ENCODE measurements at places on chromosomes 13 and 19.

- H3K27ac ChIP-seq, result no peak overlapping the region
- peaks cover 17% of the 10 kb centered on the region for H3K4me1 ChIP-seq
- no peaks in the 10 kb centered on the region for H3K27me3 ChIP-seq
- no peak for DNase-seq
- H3K4me3 ChIP-seq, result peak overlapping the region; percentile 87
- H3K36me3 ChIP-seq, result peaks cover 13% of the 10 kb centered on the region
Measured at GRCh38 chr19:17471410-17472125, 1.2 kb downstream of the SLC27A1 start.

- H3K27me3 ChIP-seq, result no peaks in the 10 kb centered on the region
- peaks cover 16% of the 10 kb centered on the region for H3K4me1 ChIP-seq
- peak overlapping the region; percentile 94 for H3K27ac ChIP-seq
- DNase-seq, result no peak
Measured at GRCh38 chr19:29697523-29698261, 17.4 kb downstream of the C19orf12 start.

DNA sequence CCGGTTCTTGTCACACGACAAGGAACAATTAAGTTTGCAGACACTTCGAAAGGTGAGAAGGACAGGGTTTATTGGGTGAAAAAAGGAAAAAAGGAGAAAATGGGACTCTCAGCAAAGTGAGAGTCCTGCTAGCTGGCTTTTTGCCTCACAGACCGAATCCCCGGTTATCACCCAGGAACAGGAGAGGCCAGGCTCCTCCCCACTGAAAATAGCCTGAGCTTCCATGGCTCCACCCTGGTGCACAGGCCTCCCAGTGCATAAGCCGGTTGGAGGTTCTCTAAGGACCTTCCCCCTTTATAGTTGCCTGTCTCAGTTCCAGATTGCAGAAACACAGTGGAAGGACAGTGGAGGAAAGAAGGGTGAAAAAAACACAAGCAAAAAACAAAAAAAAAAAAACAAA is 571.7 kb downstream of the KCTD12 start:
- H3K27me3 ChIP-seq, result no peaks in the 10 kb centered on the region
- no peak overlapping the region for H3K27ac ChIP-seq
- no peak for DNase-seq
- H3K36me3 ChIP-seq, result no peaks in the 10 kb centered on the region

- H3K27ac ChIP-seq, result peak overlapping the region; percentile 46
- no peaks in the 10 kb centered on the region for H3K27me3 ChIP-seq
- peaks cover 42% of the 10 kb centered on the region for H3K4me1 ChIP-seq
- no peak overlapping the region for H3K4me3 ChIP-seq
- H3K36me3 ChIP-seq, result peaks cover 4% of the 10 kb centered on the region
Measured at GRCh38 chr13:29799041-29799440, 51.4 kb downstream of the UBL3 start.

DNA sequence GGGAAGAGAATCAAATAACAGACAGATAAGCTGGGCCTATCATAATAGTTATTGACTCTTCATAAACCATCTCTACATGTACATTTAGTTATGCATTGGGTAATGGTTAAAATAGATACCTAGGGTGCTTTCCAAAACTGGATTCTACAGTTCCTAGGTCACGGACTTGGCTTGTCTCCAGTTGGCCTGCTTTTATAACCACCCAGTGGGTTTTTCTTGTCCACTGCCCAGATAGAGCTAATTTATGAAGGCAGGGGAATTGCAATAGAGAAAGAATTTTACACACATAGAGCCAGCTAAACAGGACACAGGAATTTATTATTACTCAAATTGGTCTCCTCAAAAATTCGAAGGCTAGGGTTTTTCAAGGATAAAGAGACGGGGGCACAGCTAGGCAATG is 97.3 kb downstream of the FAM216B start:
- H3K27me3 ChIP-seq, result peaks cover 16% of the 10 kb centered on the region
- H3K4me1 ChIP-seq, result peaks cover 9% of the 10 kb centered on the region
- H3K4me3 ChIP-seq, result no peak overlapping the region
- H3K36me3 ChIP-seq, result no peaks in the 10 kb centered on the region

DNA sequence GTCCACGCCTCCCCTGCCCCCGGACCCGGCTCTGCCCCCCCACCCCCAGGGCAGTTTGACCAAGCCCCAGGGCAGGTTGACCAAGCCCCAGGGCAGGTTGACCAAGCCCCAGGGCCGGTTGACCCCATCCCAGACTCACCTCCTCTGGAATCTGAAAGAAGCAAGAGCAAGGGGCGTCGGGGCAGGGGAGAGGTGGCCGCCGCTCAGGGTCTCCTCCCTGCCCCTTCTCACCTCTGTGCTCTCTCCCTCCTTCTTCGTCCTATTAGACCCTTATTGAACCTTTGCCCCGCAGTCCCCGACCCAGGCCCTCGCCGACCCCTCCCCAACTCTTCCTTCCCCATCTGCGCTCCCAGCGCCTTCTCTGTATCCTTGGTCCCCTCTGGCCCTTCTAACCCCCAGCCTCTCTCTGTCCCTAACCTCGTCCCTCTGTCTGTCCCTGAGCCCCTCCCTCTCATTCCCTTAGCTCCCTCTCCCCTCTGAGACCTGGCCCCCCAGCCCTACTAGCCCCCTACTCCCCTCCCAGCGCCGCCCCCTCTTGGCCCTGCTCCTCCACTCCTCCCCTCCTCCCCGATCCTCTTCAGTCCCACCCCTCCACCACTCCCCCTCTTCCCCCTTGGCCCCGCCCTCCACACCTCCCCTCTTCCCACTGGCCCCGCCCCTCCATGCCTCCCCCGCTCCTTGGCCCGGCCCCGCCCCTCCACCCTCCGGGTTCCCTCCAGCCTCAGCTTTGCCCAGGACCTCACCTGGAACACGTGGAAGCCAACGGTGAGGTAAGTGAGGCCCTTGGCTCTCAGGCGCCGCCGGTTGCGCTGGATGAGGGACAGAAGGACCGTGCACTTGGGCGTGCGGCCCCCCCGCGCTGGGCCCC is 7.6 kb downstream of the CAPN12 start:
- peaks cover 27% of the 10 kb centered on the region for H3K36me3 ChIP-seq
- peak overlapping the region; percentile 72 for H3K4me3 ChIP-seq
- no peaks in the 10 kb centered on the region for H3K27me3 ChIP-seq
- peak overlapping the region; percentile 76 for H3K27ac ChIP-seq

GRCh38 chr19:47540748-47541147 is 25.9 kb upstream of the NAPA start:
- H3K36me3 ChIP-seq, result peaks cover 15% of the 10 kb centered on the region
- no peaks in the 10 kb centered on the region for H3K27me3 ChIP-seq
- H3K4me1 ChIP-seq, result peaks cover 28% of the 10 kb centered on the region
- DNase-seq, result no peak
- H3K4me3 ChIP-seq, result peak overlapping the region; percentile 63
- peak overlapping the region; percentile 95 for H3K27ac ChIP-seq

DNA sequence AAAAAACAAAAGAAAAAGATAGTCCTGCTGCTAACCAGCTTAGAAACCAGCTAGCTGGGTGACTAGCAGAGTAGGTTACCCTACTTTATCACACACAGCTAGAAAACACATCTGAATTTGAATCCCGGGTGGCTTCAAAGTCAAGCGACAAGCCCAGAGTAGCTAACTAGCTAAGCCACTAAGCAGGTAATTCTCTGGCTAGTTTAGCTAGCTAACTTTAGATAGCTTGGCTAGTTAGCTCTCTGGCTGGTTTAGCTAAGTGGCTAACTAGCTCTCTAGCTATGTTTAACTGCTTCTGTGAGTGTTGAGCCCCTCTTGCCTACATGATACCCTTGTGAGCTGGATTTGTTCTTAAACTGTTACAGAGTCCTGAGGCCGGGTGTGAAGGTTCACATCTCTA is 12.4 kb downstream of the MYH14 start:
- H3K4me1 ChIP-seq, result no peaks in the 10 kb centered on the region
- no peaks in the 10 kb centered on the region for H3K36me3 ChIP-seq
- peaks cover 17% of the 10 kb centered on the region for H3K27me3 ChIP-seq
- H3K27ac ChIP-seq, result no peak overlapping the region
- H3K4me3 ChIP-seq, result no peak overlapping the region

GRCh38 chr13:67131393-67131792 is 98.7 kb downstream of the PCDH9 start:
- H3K4me1 ChIP-seq, result no peaks in the 10 kb centered on the region
- no peak for DNase-seq
- H3K27me3 ChIP-seq, result no peaks in the 10 kb centered on the region
- no peak overlapping the region for H3K4me3 ChIP-seq

- no peak overlapping the region for H3K27ac ChIP-seq
- no peaks in the 10 kb centered on the region for H3K36me3 ChIP-seq
- no peak overlapping the region for H3K4me3 ChIP-seq
- no peaks in the 10 kb centered on the region for H3K27me3 ChIP-seq
Measured at GRCh38 chr19:21612403-21612872, 107.0 kb downstream of the ZNF429 start.

GRCh38 chr13:25375727-25376358 is 4.1 kb downstream of the ATP8A2 start:
- H3K36me3 ChIP-seq, result no peaks in the 10 kb centered on the region
- no peaks in the 10 kb centered on the region for H3K4me1 ChIP-seq
- no peak overlapping the region for H3K27ac ChIP-seq
- peaks cover 65% of the 10 kb centered on the region for H3K27me3 ChIP-seq
- no peak overlapping the region for H3K4me3 ChIP-seq

- H3K4me1 ChIP-seq, result no peaks in the 10 kb centered on the region
- H3K36me3 ChIP-seq, result peaks cover 6% of the 10 kb centered on the region
- H3K27ac ChIP-seq, result no peak overlapping the region
- no peaks in the 10 kb centered on the region for H3K27me3 ChIP-seq
Measured at GRCh38 chr19:3563709-3564524, 6.5 kb upstream of the MFSD12 start.

DNA sequence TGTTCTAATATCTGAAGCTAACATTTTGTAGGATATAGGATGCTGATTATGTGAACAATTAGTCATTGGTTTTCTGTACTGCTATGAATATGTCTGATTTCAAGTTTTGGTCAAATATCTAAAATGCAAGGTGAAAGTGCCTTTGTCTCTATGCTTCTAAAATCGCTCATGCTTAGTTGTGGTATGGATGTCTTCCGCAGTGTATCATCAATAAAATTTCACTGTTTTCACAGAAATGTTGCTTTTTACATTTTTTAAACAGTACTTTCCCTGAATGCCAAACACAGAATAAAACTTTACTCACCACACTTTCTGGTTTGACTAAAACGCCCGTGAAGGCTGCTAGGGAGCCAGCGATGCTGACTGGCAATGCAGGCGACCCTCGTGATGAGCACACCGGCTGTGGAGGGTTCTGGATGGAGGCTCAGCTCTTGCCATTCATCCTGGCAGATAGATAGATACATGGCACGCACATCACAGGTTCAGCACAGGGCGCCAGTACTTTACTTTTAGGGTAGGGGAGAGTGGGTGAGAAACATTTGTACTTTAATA is 40.1 kb downstream of the SLC7A9 start:
- H3K4me1 ChIP-seq, result no peaks in the 10 kb centered on the region
- peaks cover 3% of the 10 kb centered on the region for H3K36me3 ChIP-seq
- H3K4me3 ChIP-seq, result no peak overlapping the region

GRCh38 chr13:105097521-105097920 is 1437.9 kb downstream of the EFNB2 start:
- H3K4me3 ChIP-seq, result no peak overlapping the region
- no peak for DNase-seq
- H3K36me3 ChIP-seq, result no peaks in the 10 kb centered on the region
- peaks cover 11% of the 10 kb centered on the region for H3K27me3 ChIP-seq

- H3K4me3 ChIP-seq, result no peak overlapping the region
- DNase-seq, result no peak
- no peaks in the 10 kb centered on the region for H3K36me3 ChIP-seq
- H3K27ac ChIP-seq, result no peak overlapping the region
Measured at GRCh38 chr13:60351326-60351725, 45.7 kb upstream of the TDRD3 start.

GRCh38 chr19:54682306-54682856 is 19.6 kb downstream of the LILRB4 start:
- no peak overlapping the region for H3K27ac ChIP-seq

GRCh38 chr13:24450530-24450929 is 62.0 kb downstream of the PARP4 start:
- H3K27me3 ChIP-seq, result no peaks in the 10 kb centered on the region
- H3K27ac ChIP-seq, result no peak overlapping the region
- peaks cover 90% of the 10 kb centered on the region for H3K36me3 ChIP-seq
- H3K4me3 ChIP-seq, result no peak overlapping the region
- peaks cover 4% of the 10 kb centered on the region for H3K4me1 ChIP-seq

DNA sequence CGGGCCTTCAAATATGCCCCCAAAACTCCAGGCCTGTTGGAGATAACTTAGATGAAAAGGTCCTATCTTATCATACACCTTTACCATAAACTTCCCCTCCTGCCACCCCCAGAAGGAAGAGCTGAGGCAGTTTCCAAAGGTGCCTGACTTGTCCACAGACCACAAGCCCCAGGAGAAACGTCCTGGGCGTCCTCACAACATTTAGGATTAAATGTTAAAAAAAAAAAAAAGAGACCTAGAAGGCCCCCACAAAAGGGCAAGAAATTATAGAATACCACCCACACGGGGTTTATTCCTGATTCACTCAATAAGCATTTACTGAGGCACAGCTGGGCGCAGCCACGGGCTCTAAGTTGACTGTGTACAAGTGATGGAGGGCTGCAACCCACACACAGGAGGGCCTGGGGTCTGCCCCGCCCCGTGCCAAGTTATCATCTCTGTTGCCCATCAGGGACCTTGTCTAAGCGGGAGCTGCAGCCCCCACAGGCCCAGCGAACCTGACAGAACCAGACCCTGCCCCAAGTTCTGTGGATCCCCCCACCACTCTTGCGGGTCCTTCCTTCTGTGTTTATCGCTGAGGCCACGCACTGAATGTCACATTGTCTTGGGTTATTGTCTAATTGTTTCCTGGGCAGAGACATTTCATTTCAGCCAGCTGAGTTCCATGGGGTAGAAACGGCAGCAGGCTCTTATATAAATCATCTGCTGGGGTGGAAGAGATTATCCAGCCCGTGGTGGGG is 83.0 kb upstream of the TM9SF2 start:
- no peak overlapping the region for H3K27ac ChIP-seq
- peaks cover 24% of the 10 kb centered on the region for H3K4me1 ChIP-seq
- no peaks in the 10 kb centered on the region for H3K27me3 ChIP-seq
- DNase-seq, result no peak
- no peak overlapping the region for H3K4me3 ChIP-seq

DNA sequence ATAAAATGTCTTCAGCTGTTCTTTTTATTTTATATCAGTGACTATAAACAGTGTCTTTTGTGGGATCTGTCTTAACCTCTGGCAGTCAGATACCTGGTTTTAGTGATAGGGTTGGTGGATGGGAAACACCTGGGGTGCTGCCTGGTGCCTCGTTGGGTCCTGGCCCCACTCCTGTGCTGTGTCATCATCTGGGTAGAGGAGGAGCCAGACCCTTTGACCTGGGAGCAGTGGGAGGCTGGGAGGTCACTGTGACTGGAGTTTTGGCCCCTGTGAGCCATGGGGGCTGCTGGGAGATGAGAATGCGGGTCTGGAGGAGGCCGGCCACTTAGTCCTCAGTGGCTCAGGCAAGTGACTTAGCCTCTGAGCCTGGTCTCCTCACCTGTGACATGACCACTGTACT is 29.4 kb downstream of the TDRD12 start:
- no peaks in the 10 kb centered on the region for H3K27me3 ChIP-seq
- no peak overlapping the region for H3K4me3 ChIP-seq
- DNase-seq, result no peak
- H3K4me1 ChIP-seq, result no peaks in the 10 kb centered on the region
- H3K36me3 ChIP-seq, result peaks cover 3% of the 10 kb centered on the region

- H3K27me3 ChIP-seq, result peaks cover 8% of the 10 kb centered on the region
- H3K4me3 ChIP-seq, result peak overlapping the region; percentile 32
- peak; percentile 70 for DNase-seq
- no peak overlapping the region for H3K27ac ChIP-seq
- H3K4me1 ChIP-seq, result peaks cover 8% of the 10 kb centered on the region
- peaks cover 25% of the 10 kb centered on the region for H3K36me3 ChIP-seq
Measured at GRCh38 chr19:47013041-47013517, 6.6 kb upstream of the NPAS1 start.

- no peaks in the 10 kb centered on the region for H3K36me3 ChIP-seq
Measured at GRCh38 chr13:70253411-70253810, 145.2 kb upstream of the KLHL1 start.
